Breast epithelium (tissue), 4 donors: ENCODE measurements at places on chromosomes 2 and 18. TPM values are rescaled to one million over a fixed set of nuclear protein-coding genes. Genes with fewer than 3 reads are reported as not detected.

DNA sequence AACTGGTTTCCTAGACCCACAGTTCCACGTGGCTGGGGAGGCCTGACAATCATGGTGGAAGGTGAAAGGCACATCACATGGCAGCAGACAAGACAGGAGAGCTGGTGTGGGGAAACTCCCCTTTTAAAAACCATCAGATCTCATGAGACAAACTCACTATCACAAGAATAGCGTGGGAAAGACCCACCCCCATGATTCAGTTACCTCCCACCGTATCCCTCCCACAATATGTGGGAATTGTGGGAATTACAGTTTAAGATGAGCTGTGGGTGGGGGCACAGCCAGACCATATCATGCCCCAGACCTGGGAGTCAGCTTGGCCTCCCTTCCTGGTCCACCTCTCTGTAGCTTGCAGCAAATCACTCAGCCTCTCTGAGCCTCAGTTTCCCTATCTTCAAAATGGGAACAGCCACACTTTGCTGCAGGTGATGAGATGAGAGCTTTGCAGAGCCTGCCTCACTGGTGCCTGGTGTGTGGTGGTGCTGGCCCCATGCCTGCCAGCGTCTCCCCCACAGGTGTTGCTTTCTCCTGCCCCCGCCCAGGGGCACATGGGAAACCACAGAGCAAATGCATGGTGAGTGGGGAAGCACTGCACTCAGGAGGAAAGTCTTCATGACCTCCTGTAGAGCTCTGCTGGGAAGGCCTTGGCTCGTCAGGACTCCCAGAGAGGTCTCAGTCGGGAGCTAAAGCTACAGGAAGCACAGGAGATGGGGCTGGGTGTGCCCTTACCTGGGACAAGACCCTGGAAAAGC, 31.1 kb downstream of the GREB1 start:
- H3K4me1 ChIP-seq: no peaks in the 10 kb centered on the region
- no peak overlapping the region for H3K27ac ChIP-seq
- no peak for DNase-seq
- H3K36me3 ChIP-seq: no peaks in the 10 kb centered on the region
- H3K4me3 ChIP-seq: no peak overlapping the region
- H3K27me3 ChIP-seq: no peaks in the 10 kb centered on the region

SAG gene
- total RNA-seq: not detected

SRBD1 gene
- 30.2 TPM for total RNA-seq

DNA sequence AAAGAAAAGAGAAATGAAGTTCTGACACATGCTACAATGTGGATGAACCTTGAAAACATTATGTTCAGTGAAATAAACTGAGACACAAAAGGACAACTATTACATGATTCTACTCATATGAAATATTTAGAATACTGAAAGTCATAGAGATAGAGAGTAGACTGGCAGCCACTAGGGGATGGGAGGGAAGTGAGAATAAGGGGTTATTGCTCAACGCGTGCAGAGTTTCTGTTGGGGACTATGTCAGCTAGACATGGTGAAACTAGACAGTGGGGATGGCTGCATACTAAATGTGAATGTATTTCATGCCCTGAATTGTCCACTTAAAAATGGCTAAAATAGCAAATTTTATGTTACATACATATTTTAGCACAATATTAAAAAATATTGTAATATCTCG, 108.7 kb upstream of the ATL2 start:
- H3K27me3 ChIP-seq: no peaks in the 10 kb centered on the region
- no peak for DNase-seq
- H3K27ac ChIP-seq: no peak overlapping the region

DNA sequence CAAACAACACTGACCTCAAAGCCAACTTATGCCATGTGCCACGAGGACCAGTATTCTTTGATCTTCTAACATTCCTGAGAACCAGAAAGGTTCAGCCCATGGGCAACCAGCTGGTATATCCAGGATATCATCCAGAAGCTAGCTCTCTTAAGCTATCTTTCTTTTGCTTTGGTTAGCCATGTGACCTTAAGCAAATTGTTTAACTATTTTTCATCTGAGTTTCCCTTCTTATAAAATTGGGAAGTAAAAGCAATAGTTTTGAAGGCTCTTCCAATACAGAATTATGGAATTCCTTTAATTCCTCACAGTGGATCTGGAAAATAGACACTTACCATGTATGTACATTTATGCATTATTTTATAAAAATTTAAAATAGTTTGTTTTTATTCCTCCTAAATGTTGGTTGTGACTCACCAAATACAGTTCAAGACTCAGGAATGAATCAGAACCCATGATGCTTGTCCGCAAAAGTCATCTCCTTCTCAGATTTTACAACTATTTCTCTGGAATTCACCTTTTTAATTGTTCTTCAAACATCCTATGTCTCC, 435.7 kb downstream of the ZEB2 start:
- no peaks in the 10 kb centered on the region for H3K36me3 ChIP-seq
- no peak for DNase-seq
- H3K4me1 ChIP-seq: no peaks in the 10 kb centered on the region
- no peaks in the 10 kb centered on the region for H3K27me3 ChIP-seq

DNA sequence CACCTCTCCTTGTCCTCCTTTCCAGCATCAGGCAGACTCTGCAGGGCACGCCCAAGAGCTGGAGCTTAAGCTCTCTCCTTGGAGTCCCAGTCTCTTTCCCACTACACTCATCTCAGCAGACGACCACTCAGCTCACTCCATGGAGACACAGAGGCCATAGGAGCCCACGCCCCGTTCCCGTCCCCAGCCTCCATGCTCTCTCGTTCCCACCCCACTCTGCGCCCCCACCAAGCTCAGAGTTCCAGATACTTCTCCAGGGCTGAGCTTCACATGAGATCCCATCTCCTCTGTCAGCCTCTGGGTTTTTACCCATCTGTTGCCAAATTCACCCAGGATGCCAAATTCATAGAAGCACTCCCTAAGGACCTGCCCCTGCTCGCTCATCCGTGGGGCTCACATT, 87.3 kb downstream of the MALT1 start:
- DNase-seq: no peak
- no peaks in the 10 kb centered on the region for H3K4me1 ChIP-seq
- H3K27me3 ChIP-seq: no peaks in the 10 kb centered on the region
- H3K27ac ChIP-seq: no peak overlapping the region
- H3K36me3 ChIP-seq: no peaks in the 10 kb centered on the region
- H3K4me3 ChIP-seq: no peak overlapping the region

GRCh38 chr2:215949991-215950404, 63.4 kb downstream of the MREG start:
- no peak overlapping the region for H3K27ac ChIP-seq
- no peaks in the 10 kb centered on the region for H3K36me3 ChIP-seq
- no peaks in the 10 kb centered on the region for H3K4me1 ChIP-seq

DNA sequence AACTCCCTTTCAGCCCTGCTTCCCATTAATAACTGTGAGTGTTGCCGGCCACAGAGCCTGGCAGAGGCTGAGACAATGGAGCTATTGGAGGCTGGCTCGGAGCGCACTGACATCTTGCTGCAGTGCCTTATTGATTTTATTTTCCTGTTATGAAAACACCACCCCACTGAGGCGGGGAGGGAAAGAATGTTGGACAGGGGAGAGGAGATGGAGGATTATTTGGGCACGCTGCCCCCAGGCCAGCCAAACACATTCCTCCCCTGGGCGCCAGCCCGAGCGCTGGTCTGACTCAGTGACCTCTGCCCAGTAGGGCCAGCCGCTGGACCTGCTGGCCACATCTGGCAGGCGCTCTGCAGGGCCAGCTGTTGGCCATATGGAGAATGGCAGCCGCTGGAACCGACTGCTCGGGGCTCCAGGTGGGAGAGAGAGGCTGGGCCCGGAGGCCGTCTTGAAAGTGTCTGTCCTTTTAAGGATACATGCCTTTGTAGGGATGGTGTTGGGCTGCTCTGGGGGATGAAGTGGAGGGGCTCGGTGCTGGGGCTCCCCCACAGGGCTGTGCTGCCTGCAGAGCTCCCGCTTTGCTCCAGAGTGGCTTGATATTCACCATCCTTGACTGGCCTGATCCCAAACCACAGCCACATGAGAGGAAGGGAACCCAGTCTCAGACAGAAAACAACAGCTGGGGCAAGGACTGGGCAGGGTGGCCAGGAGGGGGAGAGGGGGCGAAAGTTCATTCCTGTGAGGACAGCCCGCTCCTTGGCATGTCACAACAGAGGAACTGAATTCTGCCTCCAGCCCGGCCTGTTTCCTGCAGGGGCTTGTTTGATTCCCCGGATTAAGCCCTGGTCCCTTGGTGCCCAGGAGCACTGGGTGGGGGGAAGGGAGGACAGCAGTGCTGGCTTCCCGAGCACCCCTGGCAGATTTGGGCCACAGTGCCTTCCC, 179.0 kb downstream of the KLHL29 start:
- peak overlapping the region; percentile 90 for H3K27ac ChIP-seq
- no peaks in the 10 kb centered on the region for H3K36me3 ChIP-seq
- H3K4me3 ChIP-seq: no peak overlapping the region
- peak; percentile 97 for DNase-seq
- H3K27me3 ChIP-seq: no peaks in the 10 kb centered on the region
- H3K4me1 ChIP-seq: peaks cover 27% of the 10 kb centered on the region

DNA sequence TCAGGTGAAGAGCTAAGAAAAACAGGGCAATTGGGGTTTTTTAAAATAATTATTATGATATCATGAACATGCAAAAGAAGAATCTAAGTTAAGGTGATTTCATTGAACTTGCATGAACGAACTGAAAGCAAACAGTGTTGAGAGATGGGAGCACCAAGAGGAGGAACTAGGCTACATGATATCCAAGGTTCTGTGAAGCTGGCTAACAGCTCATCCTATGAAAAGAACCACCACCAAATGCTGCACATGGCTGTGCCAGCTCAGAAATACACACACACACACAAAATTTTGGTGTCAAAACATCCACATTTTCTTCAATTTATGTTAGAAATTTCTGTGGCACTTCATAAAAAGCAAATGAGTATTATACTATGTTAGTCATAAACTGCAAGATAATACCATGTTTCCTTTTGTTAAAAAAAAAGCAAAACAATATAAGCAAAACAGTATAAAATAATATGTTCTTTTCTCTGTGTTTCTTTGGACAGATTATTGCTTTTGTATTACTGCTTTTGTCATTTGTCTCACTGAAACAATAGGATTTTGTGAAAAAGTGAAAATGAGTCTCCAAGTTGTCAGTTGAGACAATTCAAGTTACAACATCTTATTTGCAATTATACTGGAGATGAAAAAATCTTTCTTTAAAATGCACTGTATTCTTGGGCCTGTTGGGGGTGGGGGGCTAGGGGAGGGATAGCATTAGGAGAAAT, 12.6 kb upstream of the TTC32 start:
- H3K4me3 ChIP-seq: no peak overlapping the region
- no peaks in the 10 kb centered on the region for H3K27me3 ChIP-seq
- H3K27ac ChIP-seq: no peak overlapping the region

- H3K4me1 ChIP-seq: no peaks in the 10 kb centered on the region
- H3K4me3 ChIP-seq: no peak overlapping the region
- no peaks in the 10 kb centered on the region for H3K27me3 ChIP-seq
- DNase-seq: no peak
- H3K27ac ChIP-seq: no peak overlapping the region
These were observed 5.5 kb downstream of the NHEJ1 start for GRCh38 chr2:219155054-219155644.
